ENCODE measurements at places on chromosomes 2 and 18.

DNA sequence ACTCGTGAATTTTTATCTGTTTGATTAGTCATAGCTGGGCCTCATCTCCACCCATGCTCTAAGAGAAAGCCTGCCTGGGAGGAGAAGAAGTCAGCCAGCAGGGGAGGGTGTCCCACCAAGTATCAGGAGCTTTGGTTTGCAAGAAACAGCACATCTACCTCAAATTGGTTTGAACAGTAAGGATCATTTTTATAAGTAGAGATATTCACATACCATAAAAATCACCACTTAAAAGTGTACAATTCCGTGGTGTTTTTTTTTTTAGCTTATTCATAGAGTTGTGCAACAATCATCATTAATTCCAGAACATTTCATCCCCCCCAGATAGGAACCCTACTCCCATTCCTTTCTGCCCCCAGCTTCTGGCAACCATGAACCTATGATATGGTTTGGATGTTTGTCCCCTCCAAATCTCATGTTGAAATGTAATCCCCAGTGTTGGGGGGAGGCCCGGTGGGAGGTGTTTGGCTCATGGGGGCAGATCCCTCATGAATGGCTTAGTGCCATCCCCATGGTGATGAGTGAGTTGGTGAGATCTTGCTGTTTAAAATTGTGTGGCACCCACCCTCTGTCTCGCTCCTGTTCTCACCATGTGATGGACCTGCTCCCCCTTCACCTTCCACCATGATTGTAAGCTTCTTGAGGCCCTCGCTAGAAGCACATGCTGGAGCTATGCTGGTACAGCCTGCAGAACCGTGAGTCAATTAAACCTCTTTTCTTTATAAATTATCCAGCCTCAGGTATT, 36.2 kb upstream of the HS6ST1 start:
- DNase-seq, result no peak

- DNase-seq, result no peak
Measured at GRCh38 chr2:238083919-238084318, 16.2 kb upstream of the ESPNL start.

- no peak for DNase-seq
Measured at GRCh38 chr2:239502430-239503186, 101.8 kb upstream of the HDAC4 start.

DNA sequence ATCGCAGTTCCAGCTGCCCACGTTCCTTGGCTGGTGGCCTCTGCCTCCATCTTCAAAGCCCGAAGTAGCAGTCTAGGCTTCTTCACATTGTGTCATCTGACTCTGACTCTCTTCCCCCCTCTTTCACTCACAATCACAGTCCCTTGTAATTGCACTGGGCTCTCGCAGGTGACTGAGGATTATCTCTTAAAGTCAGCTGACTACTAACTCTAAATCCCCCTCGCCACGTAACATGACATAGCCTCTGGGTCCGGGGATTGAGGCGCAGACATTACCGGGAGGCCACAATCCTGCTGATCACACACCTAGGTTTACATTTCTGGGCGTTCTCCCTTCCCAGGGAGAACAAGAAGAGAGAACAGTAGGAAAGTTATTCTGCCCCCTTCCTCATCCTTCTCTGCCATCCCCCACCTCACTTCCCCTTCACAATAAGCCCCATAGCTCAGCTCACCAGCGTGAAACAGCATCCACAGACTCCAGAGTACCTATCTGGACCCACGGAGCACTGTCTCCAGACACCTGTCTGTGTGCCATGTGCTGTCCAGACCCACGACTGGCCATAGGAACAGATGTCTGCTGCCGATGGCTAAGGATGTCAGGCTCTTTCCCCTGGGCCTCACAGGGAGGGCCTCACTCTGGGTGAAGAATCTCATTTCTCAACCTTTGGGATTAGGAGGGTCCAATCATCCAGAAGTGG, 64.3 kb upstream of the FZD7 start:
- no peak for DNase-seq

- DNase-seq, result no peak
Measured at GRCh38 chr2:41741951-41742595, 305.7 kb upstream of the PKDCC start.

- DNase-seq, result no peak
Measured at GRCh38 chr2:197571627-197572271, 55.9 kb downstream of the MOB4 start.

GRCh38 chr2:60882971-60883753, 1.8 kb downstream of the REL start:
- DNase-seq, result no peak

DNA sequence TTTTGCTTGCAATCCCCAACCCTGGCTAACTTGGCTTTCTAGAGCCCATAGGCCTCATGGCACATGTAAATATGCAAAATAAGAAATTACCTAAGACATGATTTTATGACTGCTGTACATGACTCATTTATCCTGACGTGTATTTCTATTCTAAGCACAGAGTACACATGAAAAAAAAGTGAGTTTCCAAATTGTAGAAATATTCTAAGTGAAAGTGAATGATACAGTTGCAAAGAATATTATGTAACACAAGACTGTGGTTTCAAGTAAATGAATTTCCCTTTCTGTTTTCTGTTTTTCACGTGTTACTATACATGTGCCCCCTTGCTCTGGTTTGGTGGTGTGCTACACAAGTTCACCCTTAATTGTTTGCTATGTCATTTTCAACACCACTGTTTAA, 162.4 kb downstream of the LRP1B start:
- DNase-seq, result no peak

DNA sequence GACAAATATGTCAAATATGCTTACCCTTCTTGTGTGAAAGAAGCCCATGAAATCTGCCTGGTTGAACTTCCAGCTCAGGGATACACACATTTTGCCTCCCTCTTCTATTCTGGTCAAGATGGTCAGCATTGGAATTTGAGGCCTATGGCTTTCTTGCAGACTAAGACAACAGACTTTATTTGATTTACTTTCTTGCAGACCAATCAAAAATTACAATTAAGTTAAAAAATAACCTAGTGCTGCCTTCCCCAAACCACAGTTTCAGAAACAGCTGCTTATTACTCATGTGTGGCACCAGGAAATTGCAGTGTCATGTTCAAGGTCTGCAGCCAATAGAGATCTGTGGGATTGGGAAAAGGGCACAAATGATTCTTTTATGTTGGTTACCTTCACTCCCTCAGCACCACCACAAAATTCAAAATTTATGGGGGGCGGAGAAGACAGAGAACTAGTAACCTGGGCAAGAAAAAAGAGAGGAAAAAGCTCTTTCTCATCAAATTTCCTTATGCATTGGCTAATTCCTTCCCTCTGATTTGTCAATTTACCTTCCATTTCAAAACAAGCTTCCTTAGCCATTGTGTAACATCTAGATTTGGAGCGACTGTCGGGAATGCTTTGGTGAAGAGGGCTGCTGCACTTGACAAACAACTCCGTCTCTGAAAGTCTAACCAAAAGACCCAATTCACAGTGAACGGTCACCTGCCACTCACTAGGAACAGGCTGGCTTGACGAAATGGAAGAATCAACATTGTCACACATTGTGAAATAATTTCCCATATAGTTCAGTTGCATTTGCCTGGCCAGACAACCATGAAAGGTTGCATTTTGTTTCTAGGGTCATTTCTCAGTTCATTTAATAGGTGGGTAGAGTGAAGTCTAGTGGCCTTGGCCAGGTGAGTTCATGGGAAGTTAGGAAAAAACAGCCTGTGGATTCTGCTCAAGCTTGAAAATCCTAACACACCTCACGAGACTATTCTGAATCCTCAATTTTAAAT, 100.4 kb upstream of the FZD5 start:
- DNase-seq, result no peak
